LHCN-M2 (cell line): ENCODE measurements at places on chromosomes 13 and 19. TPM values are rescaled to one million over a fixed set of nuclear protein-coding genes. Genes with fewer than 3 reads are reported as not detected.

- peak; percentile 84 for DNase-seq
Measured at GRCh38 chr13:26965952-26966700, 205.5 kb downstream of the USP12 start.

- no peak for DNase-seq
Measured at GRCh38 chr13:113176280-113176679, 17.8 kb downstream of the PROZ start.

GRCh38 chr13:42524487-42525034, 49.4 kb upstream of the TNFSF11 start:
- no peak for DNase-seq

DNA sequence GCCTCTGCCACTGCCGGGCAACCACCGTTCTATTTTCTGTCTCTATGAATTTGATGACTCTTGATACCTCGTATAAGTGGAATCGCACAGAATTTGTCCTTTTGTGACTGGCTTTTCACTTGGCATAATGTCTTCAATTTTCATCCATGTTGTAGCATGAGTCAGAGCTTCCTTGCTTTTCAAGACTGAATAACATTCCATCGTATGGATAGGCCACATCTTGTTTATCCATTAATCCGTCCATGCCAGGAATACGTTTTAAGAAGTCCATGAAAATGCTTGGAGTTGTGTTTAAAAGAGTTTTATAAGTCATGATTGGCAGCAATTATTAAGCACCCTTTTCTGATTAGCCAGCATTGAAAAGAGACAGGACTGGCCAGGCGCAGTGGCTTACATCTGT, 53.6 kb upstream of the CLDN10 start:
- no peak for DNase-seq

DNA sequence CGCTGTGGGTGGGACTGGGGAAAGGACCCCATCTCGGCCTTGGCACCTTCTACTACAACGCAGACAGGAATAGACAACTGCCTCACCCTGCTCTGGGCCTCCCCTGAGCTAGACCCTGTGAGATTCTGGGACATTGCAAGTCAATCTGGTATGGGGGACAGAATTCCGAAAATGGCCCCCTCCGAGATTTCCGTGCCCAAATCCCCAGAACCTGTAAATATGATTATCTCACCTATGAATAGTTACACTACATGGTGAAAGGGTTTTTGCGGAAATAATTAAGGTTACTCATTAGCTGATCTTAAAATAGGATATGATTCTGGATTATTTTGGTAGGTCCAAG, 618 bp upstream of the ZBTB45 start:
- DNase-seq, result no peak

- DNase-seq, result peak; percentile 27
Measured at GRCh38 chr13:75145927-75146326, 336.0 kb downstream of the TBC1D4 start.

GRCh38 chr13:43785261-43785649, 1.5 kb downstream of the ENOX1 start:
- DNase-seq, result no peak

DNA sequence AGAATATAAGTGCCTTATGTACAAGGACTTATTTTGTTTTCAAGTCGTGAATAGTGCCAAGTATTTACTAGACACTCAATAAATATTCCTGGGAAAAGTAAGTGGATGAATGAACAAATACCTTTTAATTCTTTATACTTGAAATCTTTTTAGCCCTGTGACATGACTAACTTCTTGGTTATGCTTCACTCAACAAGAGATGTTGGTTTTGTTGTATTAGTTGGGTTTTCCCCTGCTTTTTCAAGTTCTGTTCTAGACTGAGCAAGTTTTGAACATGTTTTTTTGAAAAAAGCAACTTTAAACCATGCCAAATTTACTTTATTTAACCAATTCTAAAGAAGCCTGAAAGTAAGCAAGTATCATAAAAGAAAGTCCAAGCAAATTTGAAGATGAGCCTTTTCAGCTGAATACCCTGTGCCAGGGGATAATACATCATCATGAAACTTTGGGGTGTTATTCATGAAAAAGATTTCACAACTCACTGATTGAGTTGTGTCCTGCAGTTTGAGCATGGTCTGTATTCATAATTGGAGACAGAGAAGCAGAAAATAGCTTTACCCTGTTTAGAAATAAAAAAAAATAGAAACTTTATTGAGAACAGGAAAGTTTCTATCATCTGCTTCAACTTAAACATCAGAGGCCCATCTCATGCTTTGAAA, 11.1 kb downstream of the LMO7 start:
- peak; percentile 28 for DNase-seq

N4BP2L1 gene
- 0.19 and 2.1 TPM in 2 replicates for total RNA-seq

NAT14 gene
- 23.7 and 25.8 TPM in 2 replicates for total RNA-seq

RPL21 gene
- 756 and 812 TPM in 2 replicates for total RNA-seq

DNAAF3 gene
- 0.90 and 1.3 TPM in 2 replicates for total RNA-seq
